H7 (cell line): ENCODE measurements at places on chromosomes 4 and X.

GRCh38 chr4:138226351-138226750 lies 15.8 kb downstream of the SLC7A11 start:
- no peak for DNase-seq

DNA sequence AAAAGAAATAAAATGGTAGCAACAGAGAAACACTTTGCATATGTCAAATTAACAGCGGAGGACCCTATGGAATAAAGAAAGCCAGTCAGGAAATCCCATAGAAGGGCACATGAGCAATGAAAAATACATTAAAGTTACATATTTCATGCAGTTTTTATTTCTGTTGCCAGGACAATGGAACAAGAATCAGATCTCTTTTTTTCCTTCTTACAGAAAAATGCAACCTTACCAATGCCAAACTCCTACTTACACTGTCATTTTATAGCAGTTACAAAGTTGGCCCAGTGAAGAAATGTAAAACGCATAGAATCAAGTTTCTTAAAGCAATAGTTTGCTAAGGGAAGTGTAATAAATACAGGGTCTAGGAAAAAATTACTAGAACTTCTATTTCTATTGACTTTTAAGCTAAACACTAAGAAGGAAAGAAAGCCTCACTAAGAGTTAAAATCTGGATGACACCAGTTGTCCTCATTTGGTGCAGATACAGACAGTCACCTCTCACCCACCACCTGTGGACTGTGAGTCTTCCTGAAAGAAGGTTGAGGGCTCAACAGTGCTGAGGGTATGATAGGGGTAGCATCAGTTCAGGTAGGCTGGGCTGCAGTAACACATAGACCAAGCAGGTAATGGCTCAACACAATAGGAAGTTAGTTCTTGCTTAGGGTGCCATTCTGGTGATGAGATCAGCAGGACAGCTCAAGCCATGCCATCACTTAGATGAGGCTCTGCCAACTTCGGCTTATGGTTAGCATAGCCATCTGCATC lies 224.6 kb downstream of the ANAPC10 start:
- DNase-seq, result no peak

- peak; percentile 70 for DNase-seq
These were observed 27.3 kb upstream of the JADE1 start for GRCh38 chr4:128782076-128782715.

DNA sequence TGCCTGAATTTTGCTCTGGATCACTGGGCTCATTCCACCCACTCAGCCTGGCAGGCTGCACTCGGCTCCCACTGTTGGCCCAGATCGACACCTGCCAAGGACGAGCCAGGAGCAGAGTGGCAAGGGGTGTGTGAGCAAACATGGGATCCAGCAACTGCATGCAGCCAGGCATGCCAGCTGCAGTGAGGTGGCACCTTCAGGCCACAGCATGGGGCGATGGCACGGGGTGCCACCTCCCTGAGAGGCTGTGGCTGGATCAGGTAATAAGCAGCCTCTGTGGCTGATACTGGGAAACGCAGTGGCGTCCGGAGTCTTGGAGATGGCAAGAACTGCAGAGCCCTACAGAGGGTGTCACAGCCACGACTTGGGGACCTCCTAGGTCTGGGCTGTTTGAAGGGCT lies 244.5 kb upstream of the FSTL5 start:
- no peak for DNase-seq

GRCh38 chr4:108272561-108272960 lies 103.8 kb upstream of the LEF1 start:
- DNase-seq, result no peak

DNA sequence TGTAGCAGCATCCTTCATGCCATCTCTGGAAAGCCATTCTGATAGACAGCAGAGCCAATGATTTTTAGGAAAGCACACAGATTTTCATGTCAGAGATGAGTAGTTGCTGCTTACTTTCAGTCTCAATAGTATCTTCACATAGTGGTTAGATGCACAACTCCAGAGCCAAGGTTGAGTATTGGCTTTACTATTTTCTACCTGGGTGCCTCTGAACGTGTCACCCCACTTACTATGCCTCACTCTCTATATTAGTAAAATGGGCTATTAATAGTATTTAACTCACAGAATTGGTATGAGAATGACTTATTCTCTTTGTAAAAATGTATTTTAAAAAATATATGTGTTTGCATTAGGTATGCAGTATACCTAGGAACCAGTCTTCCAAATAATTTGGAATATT lies 108.8 kb upstream of the STIM2 start:
- no peak for DNase-seq

DNA sequence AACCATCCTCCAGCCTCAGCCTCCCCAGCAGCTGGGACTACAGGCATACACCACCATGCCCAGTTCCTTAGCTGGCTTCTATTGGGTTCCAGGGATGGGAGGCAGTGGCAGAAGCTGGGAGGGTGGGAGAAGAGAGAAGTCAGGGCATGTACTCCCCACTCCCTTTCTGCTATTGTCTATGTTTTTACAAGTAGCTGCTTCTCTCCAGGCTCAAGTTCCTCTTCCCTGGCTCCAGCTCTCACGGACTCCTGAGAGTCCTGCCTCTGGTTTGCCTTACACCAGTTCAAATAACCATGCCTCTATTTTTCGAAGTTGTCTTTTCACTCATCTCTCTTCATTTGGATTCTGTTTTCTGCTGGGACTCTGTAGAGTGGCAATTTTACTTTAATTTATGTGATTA lies 2.9 kb downstream of the TBC1D9 start:
- DNase-seq, result no peak

- DNase-seq, result no peak
These were observed 10.7 kb downstream of the GPRIN3 start for GRCh38 chr4:89296896-89297295.

DNA sequence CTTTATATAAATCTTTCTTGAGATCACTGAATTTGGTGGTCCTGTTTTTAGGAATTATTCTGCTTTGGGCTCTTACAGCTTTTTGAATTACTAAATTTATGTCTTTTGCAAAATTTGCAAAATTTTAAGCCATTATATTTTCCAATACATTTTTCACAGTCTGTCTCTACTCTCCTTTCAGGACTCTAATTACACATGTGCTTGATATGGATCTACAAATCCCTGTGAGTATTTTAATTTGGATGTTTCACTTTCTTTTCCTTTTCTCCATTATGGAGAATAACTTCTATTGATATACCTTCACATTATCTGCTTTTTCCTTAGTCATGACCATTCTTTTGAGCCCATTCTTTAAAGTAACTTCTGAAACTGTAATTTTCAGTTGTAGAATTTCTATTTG lies 315.4 kb downstream of the DCAF12L2 start:
- no peak for DNase-seq

DNA sequence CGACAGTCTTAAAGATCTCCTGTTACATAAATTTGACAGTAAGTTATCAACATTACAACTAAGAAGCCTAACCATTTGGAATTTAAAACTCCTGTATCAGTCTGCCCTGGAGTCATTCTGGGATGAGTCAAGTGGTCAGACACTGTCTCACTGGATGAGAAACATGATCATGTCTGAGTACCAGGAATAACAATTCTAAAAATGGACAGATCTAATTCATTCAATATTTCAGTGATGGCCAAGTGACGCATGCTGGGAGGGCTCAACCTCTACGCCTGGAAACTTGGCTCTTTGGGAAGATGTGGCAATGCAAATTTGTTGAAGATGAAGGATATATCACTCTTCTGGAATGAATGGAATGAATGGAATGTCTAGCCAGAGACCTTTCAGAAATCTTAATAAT lies 1427.2 kb downstream of the STIM2 start:
- no peak for DNase-seq

GRCh38 chrX:31227250-31227649 lies 155.4 kb upstream of the FTHL17 start:
- DNase-seq, result no peak

- no peak for DNase-seq
These were observed 118.7 kb upstream of the ANXA3 start for GRCh38 chr4:78432896-78433295.

- DNase-seq, result no peak
These were observed 363.9 kb downstream of the MID1IP1 start for GRCh38 chrX:39165185-39165584.

GRCh38 chr4:83113429-83113786 lies 1.1 kb downstream of the PLAC8 start:
- no peak for DNase-seq
